ENCODE measurements at places on chromosomes 13 and 19. TPM values are rescaled to one million over a fixed set of nuclear protein-coding genes. Genes with fewer than 3 reads are reported as not detected.
A peak's percentile ranks its signal among the peaks of the same experiment; 100 is the strongest.

ZNF793 gene
- 15.4 TPM for total RNA-seq

HSD17B14 gene
- 1.1 TPM for total RNA-seq

ACP5 gene
- 14.8 TPM for total RNA-seq

LGALS4 gene
- total RNA-seq, result 9.6 TPM

MATK gene
- 1.7 TPM for total RNA-seq

OR7C1 gene
- total RNA-seq, result not detected

ZNF699 gene
- total RNA-seq, result 23.1 TPM

ITGBL1 gene
- not detected for total RNA-seq

ATP4A gene
- not detected for total RNA-seq

- DNase-seq, result no peak
These were observed 6.5 kb upstream of the TIMM13 start for GRCh38 chr19:2433854-2434253.

- DNase-seq, result no peak
These were observed 28.8 kb upstream of the SEMA6B start for GRCh38 chr19:4588291-4588761.

DNA sequence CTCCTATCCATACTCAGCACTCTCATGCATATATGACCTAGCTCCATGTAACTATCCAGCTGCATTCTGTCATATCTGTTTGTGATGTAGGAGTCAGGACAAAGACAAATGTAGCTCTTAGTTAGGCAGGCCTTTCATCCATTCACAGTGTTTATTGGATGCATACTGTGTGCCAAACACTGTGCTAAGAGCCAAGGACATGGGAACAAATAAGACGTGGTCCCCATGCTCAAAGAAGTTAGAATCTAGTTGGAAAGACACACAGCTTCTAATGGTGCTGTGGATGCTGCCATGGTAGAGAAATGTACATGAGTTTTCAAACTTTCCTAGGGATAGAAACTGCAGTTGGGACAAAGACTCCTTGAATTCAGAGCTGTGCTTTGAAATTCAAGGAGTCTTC is 31.7 kb upstream of the IL17D start:
- DNase-seq, result no peak

DNA sequence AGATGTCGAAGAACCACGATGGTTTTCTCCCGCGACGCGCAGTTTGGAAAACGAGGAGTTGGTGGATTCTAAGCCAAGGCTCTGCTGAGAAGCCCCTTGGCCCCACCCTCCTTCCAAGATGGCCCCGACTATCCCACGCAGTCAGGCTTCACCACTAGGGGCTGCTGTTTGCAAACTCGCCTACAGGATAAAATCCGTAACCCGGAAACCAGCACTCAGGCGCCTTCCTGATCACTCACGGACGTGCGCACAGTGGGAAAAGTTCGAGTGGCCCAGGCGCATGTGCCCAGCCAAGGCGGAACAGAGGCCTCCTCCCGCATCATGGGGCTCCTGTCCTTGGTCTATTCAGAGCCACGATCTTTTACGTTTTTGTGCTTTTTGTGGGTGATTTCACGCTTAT is 19.2 kb upstream of the UQCR11 start:
- DNase-seq, result peak; percentile 28

DNA sequence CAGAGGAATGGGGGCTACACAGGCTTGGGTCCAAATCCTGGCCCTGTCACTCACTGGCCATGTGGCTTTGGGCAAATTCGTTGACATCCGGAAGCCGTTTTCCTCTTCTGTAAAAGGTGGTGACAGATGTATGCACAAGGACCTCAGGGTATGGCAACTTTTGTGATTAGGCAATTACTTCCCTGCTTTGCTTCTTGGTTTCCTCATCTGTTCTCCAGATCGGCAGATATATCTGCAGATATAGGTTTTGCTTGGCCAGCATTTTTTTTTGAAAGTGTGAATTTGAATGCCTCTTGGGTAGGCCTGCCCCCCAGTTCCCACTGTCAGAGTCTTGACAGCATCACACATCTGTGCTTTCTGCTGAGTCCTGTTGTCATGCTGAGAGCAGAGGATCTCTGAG is 17.7 kb downstream of the TMEM272 start:
- DNase-seq, result no peak

- DNase-seq, result no peak
These were observed 77.3 kb upstream of the SIAH3 start for GRCh38 chr13:45928843-45929242.

GRCh38 chr13:30107121-30107520 is 200.2 kb downstream of the KATNAL1 start:
- DNase-seq, result no peak

- no peak for DNase-seq
These were observed 48.7 kb downstream of the ESD start for GRCh38 chr13:46748300-46748699.

GRCh38 chr19:12946092-12946721 is 545 bp downstream of the RAD23A start:
- DNase-seq, result no peak

- DNase-seq, result no peak
These were observed 11.6 kb downstream of the PARP4 start for GRCh38 chr13:24500977-24501376.

GRCh38 chr13:46698014-46698413 is 98.9 kb downstream of the ESD start:
- no peak for DNase-seq

DNA sequence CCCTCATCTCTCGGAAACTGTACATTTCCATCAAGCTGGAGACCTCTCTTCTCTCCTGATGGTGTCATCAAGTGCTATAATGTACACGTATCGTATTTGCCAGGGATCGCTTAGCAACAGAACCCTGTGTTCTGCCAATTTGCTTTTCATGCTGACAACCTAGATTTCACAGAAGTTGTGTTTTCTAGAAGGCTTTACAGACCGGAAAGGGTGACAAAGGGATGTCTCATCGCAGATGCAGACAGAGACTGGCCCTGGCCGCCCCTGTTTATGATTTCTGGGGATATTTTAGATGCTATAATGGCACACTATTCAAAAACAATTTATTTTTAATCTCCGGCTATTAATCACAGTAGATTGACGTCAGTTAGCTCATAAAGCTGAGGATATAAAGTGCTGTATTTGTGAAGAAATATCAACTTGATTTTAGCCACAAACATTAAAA is 291.4 kb downstream of the IRS2 start:
- no peak for DNase-seq

- DNase-seq, result no peak
These were observed 63.0 kb upstream of the FLT1 start for GRCh38 chr13:28557725-28558520.

DNA sequence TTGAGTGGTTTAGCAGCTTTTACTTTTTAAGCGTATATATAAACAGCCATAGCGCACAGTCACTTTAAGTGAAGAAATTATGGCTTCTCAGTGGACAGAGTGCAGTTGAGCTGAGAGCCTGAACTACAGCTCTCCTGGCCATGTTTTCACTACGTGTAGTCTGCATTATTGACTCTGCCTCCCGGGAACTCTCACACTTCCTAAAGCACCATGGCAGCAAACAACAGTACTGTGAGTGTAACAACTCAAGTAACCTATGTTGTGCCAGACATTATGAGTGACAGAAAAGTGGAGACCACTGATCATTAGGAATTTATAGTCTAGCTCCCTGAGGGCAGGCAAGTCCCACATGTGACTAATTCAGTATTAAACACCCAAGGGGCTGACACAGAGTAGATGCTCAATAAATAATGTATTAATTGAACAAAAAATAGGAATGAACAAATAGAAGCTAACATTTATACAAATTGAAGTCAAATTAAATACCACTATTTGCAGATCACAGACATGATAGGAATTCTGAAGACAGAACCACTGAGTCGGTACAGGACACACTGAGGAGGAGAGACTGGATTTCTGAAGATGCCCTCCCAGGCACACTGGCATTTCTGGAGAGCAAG is 19.7 kb downstream of the EFNB2 start:
- no peak for DNase-seq

GRCh38 chr13:25741796-25742195 is 310.0 kb downstream of the SHISA2 start:
- no peak for DNase-seq

DNA sequence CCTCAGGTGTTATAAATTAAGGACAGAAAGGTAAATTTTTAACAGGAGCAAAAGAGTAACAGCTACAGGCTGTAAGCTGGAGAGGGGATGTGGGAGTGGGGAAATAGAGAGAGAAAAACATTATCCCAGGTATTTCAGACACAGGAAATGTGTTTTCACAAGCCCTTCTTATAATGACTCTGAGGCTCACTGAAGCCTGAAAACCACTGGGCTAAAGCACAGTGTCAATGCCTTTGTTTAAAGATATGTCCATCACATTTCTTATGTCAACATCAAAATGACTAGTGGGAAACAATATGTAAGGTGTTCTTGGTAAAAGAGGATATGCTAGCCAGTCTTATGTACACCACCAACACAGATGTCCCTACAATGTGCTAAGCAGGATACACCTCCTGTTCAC is 365.9 kb downstream of the FGF14 start:
- DNase-seq, result no peak

DNA sequence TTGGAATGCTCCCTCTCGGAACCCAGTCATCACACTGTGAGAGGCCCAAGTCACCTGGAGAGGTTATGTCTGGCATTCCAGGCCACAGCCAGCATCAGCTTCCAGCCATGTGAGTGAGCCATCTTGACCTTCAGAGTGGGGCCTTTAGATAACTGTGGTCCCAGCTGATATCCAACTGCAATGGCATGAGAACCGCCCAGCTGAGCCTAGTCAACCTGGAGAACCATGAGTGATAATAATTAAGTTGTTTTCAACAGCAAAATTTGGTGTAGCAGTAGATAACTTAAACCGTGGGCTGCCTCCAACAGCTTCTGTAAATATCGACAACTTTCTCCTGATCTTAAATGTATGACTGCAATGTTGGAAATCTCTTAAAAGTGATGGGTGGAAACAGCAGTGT is 24.6 kb downstream of the DYRK1B start:
- DNase-seq, result no peak

DNA sequence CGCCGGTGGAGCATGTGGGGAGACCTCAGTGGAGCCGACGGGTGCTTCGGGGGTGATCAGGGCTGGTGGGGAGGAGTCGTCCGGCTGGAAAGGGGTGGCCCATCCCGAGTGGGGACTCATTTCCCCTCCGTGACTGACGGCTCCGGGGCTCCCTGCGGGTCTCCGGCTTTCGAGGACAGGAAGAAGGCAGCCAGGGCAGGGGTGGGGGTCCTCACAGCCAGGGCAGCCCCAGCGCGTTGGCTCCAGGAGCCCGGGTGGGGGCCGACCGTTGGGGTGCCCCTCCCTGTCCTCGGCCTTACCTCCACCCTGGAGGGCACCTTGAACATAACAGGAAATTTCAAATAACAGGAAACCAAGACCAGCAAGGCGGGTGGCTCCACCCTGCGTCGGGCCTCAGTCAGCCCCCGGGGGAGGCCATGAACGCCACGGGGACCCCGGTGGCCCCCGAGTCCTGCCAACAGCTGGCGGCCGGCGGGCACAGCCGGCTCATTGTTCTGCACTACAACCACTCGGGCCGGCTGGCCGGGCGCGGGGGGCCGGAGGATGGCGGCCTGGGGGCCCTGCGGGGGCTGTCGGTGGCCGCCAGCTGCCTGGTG is at the start of gene S1PR4:
S1PR4 (plus strand) TSS at position 393 of the 596 bp plus-strand sequence; CDS start at position 417, 24 bp downstream.
- peak; percentile 83 for DNase-seq

- DNase-seq, result no peak
These were observed at the start of gene PPP1R13L for GRCh38 chr19:45404557-45405434. Gene PPP1R13L, minus strand, starts transcription at chr19:45405069. Its CDS starts 6,751 bp downstream, at chr19:45398318.

GRCh38 chr19:33797802-33798671 is 1.4 kb downstream of the KCTD15 start:
- DNase-seq, result peak; percentile 18

DNA sequence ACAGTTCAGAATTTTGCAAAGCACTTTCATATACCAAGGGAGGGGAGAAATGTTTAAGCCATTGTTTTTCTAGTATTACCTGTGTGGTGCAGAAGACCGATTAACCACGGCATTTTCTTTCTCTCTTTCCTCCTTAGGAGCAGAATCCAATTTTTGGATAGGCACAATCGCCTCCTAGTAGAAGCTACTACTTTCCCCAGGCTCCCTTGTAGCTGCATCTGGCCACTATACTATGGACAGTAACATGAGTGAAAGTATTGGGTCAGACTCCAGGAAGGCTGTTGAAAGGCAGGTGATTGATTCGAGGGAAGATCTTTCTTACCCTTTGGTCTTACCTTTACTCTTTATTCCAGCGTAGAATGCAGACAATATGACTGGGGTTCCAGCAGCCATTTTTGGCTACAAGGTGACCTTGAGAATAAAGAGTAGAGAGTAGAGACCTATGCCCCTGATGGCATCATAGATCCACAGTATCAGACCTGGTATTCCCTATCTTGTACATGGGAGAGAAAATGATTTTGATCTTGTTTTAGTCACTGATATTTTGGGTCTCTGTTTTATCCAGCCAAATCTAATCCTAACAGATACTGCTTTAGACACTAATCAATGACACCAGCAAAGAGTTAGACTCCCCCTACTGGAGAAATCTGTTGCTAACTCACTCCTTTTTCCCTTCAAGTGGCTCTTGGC is 77.0 kb downstream of the LRRC63 start:
- no peak for DNase-seq

DNA sequence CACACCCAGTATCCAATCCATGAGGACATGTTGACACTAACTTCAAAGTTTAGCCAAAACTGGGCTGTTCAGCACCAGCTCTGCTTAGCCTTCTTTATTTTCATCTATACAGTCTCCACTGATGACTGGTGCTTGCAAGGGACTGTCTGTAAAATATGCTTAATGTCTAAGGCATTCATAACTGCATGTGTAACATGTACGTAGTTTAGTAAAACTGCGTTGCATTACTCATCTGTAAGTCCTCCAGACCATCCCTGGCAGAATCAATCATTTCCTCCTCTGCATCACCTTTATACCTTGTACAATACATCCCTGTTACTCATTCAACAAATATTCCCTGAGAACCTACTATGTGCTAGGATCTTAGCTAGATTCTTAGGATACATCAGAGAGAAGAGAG is 362.1 kb downstream of the MTUS2 start:
- DNase-seq, result no peak

GRCh38 chr19:10431254-10431942 is 11.1 kb downstream of the PDE4A start:
- DNase-seq, result no peak

- no peak for DNase-seq
These were observed 2.0 kb downstream of the SLC8A2 start for GRCh38 chr19:47469719-47470118.

- DNase-seq, result no peak
These were observed 488.4 kb downstream of the KLF5 start for GRCh38 chr13:73547239-73547638.

GRCh38 chr13:101681834-101682233 is 229.4 kb downstream of the ITGBL1 start:
- DNase-seq, result no peak

Data from naive thymus-derived CD8-positive, alpha-beta T cell (primary cell).